ENCODE measurements at places on chromosomes 3 and 15.
A peak's percentile ranks its signal among the peaks of the same experiment; 100 is the strongest.

DNA sequence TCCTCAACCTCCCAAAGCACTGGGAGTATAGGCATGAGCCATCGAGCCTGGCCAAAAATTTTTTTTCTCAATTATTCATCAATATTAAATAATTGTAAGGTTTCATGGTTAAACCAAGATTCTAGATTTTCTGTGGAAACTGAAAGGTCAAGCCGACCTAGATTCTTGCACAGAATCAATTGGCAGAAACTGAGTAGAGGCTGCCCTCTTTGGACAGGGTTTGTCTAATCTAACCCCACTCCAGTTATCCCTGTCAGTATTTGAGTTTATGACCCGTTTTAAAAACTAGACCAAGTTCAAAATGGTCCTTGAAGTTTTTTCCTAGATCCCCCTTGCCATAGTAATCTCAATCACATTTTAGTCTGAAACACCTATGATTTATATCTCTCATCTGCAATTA lies 8.6 kb upstream of the ADAM10 start:
- peak; percentile 33 for DNase-seq

DNA sequence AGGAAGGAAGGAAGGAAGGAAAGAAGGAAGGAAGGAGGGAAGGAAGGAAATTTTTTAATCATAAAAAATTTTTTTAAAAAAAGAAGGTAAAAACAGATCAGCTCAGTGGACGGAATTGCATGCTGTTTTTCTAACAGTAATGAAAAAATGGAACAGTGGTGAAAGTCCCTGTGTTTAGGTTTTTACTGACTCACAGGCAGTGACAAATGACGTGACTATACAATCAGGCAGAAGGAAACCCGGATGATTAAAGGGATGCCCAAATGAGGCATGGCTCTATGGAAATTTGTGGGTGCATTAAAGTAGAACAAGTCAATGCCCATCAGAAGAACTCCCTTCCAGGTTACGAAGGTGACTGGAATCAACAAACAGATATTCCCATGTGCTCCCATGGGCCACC lies 135.0 kb downstream of the IMPG2 start:
- DNase-seq, result no peak

GRCh38 chr3:188124184-188124583 lies 29.8 kb upstream of the LPP start:
- DNase-seq, result no peak

DNA sequence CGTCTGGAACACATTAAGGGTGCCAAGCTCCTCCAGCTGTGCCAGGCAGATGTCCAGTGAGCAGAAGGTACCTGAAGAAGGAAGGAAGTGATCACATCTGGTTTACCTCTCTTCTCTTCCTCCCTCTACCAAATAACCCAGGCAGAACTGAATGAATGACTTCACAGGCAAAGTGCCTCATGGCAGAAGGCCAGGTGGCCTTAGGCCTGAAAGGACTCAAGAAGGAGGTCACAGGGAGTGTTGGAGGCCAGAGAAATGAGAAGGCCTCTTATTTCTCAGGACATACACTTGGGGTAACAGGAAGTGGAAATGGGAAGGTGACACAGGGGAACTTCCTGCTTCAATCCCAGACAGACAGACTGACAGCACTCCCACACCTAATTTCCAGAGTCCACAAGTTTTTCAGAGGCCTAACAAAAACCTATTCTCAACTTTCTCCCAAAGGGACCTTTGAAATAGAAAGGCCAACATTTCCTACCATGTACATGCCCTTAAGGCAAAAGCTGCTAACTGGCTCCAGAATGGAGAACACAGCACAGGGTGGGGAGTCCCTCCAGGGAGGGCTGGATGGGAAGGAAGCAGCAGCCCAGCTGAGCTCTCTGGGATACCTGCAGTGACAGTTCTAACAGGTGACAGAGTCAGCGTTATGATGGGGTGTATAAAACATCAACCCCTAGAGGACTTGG lies 17.6 kb upstream of the SIN3A start:
- DNase-seq, result no peak

DNA sequence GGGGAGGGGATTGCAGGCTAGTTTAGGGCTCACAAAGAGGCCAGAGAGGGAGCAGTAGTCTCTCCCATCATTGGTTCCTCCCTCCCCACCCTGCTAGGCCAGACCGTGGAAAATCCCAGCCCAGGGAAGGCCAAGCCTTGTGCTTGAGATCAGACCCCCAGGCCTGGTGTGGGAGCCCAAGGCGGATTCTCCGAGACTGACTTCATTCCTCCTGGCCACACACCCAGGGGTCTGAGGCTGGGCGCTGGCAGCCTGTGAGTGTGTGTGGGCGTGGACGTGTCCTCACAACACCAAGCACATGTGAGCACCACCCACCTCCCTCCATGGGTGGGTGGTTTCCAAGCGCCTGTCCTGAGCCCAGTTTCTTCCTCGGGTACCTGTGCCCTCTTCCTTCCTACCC lies 4.1 kb downstream of the LOXL1 start:
- no peak for DNase-seq

- no peak for DNase-seq
Measured at GRCh38 chr3:177306252-177306651, 109.0 kb upstream of the TBL1XR1 start.

- no peak for DNase-seq
Measured at GRCh38 chr15:80911821-80912220, 77.8 kb downstream of the MESD start.

DNA sequence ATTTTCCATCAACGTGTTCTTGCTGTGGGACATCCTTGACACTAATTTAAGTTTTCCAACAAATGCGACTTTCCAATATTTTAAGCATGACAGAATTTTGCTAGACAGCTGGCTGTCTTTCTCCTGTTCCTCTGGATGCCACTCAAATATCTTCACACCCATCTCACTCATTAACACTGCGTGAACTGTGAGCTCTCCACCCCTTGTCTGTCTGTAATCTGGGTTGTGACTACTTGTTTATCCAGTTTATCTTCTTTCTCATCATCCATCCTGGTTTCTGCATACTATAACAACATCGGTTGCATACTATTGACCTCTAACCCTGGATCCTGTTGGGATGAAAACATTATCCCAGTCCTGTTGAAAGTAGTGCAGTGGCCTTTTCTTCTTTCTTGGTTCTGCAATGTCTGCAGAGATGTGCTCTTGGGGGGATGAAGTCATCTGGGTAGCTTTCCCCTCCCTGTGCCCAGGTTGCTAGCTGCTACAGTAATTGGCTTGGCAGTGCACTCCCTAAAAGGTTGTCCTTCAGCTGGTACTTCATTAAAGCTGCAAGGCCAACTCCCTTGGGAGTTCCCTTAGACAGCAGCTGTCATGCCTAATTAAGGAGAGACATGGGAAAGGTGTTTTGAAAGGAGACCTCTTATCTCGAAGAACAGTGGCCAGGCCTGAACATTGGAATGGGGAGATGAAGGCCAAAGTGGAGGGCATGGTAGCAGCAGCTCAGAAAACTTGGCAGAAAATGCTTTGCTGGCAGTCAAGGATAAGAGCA lies 24.7 kb downstream of the KAT2B start:
- DNase-seq, result no peak

GRCh38 chr3:127734754-127735473 lies 62.2 kb downstream of the ABTB1 start:
- no peak for DNase-seq

- no peak for DNase-seq
Measured at GRCh38 chr3:154977666-154978065, 102.5 kb upstream of the MME start.

DNA sequence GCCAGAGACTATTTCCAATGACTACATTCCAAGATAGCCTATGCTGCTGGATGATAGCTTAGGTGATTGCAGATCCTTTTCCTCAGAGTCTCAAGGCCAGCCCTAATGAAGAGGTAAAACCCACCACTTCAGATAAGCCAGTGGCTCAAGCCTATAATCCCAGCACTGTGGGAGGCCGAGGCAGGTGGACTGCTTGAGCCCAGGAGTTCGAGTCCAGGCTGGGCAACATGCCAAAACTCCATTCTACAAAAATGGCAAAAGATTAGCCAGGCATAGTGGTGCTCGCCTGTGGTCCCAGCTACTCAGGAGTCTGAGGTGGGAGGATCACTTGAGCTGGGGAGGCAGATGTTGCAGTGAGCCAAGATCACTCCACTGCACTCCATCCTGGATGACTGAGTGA lies 495.3 kb downstream of the ZIC1 start:
- no peak for DNase-seq

DNA sequence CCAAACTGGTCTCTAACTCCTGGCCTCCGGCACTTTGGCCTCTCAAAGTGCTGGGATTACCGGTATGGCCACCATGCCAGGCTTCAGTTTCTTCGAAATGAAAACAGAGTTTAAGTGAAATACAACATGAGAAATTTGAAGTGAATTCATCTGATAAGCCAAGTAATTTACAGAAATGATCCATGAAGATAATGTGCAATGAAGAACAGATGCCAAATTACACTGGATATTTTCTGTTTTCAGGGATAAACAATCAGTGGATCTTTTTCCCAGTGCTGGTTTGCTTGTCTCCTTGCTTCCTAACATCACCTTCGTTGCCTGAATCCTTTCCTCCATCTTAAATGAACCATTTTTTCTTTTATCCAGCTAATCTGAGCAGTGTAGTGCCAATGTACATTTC lies 46.2 kb upstream of the SUCLG2 start:
- no peak for DNase-seq

DNA sequence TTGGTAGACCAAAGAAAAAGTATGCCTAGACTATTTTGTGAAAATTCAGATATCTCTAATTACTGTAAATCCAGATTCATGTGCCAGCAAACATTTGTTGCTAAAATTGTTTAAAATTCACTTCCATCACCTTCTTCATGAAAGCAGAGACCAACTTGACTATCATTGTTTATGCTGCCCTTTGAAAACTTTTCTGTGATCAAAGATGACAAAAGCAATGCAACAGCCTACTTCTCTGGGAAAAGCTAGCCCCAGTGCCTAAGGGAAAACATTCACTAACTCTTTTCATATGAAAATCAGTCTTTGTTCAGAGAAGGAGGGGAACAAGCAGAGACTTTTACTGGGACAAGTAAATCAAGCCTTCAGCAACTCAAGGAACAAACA lies 178.0 kb upstream of the P2RY1 start:
- DNase-seq, result no peak

DNA sequence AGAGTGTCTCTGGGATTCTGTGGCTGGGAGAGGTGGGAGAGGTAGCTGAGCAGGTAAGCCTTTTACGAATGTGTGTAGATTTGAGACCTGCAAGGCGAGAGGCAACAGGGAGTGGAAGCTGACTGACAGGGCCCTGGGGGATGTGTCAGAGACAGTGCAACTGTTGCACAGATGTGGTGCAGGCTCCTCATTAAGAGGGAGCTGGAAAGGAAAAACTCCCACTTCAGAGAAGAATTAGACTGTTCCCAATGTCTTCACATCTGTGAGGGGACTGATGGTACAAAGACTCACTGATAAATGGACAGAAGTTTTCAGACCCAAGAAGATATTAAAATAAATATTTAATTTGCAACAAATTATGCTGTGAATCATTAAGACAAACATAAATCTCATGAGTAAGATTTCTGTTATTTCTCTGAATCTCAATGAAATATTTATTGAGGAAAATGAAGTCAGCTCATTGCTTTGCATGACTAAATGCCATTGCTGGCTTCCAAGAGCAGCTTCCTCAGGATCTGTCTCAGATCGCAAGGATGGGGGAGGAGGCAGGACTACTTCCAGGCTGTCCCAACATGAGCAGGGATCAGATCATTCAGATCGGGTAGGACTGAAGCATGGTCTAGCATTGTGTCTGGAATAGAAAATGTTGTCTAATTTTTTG lies 127.3 kb upstream of the ROPN1 start:
- no peak for DNase-seq

- no peak for DNase-seq
Measured at GRCh38 chr3:37491343-37491742, 317.0 kb upstream of the LRRFIP2 start.

- DNase-seq, result no peak
Measured at GRCh38 chr3:160390565-160391138, 8.4 kb downstream of the IFT80 start.

- no peak for DNase-seq
Measured at GRCh38 chr15:90090226-90090848, 11.9 kb downstream of the IDH2 start.

DNA sequence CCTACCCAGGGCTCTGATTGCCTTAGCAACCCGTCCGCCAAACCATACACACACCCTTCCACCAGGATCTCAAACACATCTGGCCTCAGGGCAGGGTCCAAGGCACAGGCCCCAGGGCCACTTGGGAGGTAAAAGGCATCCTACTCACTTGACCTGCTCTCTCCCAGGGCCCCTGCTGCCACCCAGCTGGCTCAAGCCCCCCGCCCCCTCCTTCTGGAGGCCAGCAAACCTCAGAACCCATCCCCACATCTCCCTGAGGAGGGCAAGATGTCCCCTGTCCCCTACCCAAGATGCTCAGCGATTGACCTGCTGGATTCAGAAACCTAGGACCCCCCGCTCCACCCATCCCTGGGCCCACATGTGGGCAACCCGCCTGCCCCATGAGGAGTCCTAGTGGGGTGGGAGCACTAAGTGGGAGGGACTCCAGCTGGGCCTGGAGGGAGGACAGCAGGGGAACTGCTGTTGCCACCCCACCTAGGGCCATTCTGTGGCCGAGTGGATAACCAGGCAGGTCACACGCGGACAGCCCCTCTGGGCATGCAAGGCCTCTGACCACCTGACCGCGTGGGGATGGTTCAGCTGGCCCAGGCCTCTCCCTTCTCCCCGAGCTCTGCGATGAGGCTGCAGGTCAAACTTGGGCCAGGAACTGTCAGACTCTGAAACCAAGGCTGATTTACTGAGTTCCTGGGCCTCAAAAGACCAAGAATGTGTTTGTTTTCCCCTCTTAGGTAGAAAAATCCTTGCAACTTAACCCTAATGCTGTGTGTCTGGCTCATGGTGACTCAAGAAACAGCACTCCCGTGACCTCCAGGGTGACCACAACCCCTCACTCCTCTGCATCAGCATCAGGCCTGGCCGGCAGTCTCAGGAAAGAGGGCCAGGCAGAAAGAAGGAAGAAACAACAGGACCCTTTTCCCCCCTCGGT lies 4.2 kb downstream of the MFGE8 start:
- DNase-seq, result no peak

- DNase-seq, result peak; percentile 92
Measured at GRCh38 chr3:186746008-186746407, 28.8 kb downstream of the KNG1 start.

DNA sequence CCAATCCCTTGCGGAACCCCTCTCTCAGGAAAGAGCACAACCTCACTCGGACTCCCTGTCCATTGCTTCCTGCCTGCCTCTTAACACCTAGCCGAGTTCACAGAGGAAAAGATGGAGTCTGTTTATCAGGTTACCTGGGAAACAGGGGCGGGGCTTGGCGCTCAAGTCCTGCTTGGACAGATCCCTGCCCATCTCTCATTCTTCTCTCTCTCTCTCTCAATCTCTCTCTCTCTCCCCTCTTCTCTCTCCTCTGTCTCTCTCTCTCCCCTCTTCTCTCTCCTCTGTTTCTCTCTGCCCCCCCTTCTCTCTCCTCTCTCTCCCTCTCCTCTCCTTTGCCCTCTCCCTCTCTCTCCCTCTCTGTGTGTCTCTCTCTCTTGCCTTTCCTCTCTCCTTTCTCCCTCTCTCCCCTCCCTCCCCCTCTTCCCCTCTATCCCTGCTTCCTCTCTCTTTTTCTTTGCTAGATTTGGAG lies at the start of gene EFHB:
EFHB (minus strand) TSS at position 120 of the 469 bp plus-strand sequence. CDS start 199 bp downstream, outside the sequence.
- peak; percentile 42 for DNase-seq
